NCI-H2029 (cell line): ENCODE measurements at places on chromosomes 11 and 22.

GRCh38 chr11:1271927-1272326 lies 37.5 kb downstream of the TOLLIP start:
- no peak for DNase-seq

DNA sequence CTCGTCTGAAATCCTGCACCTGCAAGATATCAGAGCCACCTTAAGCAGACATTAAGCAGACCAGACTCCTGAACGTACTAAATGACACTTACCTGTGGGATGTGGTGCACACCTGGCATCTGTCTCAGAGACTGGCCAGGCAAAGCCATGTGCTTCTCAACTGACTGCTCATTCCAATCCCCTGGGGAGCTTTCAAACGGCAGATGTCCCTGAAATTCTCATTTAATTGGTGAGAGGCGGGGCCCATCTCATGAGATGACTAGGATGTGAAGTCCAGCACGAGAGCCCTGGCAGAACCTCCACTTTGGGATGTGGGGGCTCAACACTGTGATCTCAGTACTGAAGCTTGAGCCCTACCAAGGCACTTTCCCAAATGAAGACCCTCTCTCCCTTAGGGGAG lies 84.9 kb upstream of the HMGXB4 start:
- DNase-seq, result no peak

- DNase-seq, result no peak
Measured at GRCh38 chr11:102719620-102720277, 5.0 kb downstream of the MMP8 start.

GRCh38 chr11:10490032-10490397 lies 35.0 kb downstream of the AMPD3 start:
- no peak for DNase-seq

GRCh38 chr11:115349335-115350017 lies 154.7 kb downstream of the CADM1 start:
- DNase-seq, result no peak
